ENCODE measurements at places on chromosomes 4 and X.
A peak's percentile ranks its signal among the peaks of the same experiment; 100 is the strongest.

- no peak for DNase-seq
Observed at GRCh38 chr4:185542626-185543315, 7.5 kb upstream of the PDLIM3 start.

- peak; percentile 5 for DNase-seq
Observed at GRCh38 chr4:41207291-41207831, 7.0 kb downstream of the APBB2 start.

DNA sequence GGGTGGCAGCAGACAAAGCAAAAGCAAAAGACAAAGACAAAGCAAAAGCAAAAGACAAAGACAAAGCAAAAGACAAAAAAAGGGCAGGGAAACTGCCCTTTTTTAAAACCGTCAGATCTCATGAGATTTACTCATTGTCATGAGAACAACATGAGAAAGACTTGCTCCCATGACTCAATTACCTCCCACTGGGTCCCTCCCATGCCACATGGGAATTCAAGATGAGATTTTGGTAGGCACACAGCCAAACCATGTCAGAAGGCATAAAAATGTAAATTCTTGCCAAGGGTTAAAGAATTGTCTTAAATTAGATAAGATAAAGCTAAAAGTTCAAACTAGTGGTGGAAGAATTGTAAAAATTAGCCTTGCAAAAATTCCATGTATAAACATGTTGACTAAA lies 419.7 kb downstream of the TRAM1L1 start:
- DNase-seq = no peak

- no peak for DNase-seq
Observed at GRCh38 chr4:55409468-55410171, 13.9 kb downstream of the TMEM165 start.

GRCh38 chr4:69088473-69088872 lies 7.8 kb upstream of the UGT2B7 start:
- no peak for DNase-seq

DNA sequence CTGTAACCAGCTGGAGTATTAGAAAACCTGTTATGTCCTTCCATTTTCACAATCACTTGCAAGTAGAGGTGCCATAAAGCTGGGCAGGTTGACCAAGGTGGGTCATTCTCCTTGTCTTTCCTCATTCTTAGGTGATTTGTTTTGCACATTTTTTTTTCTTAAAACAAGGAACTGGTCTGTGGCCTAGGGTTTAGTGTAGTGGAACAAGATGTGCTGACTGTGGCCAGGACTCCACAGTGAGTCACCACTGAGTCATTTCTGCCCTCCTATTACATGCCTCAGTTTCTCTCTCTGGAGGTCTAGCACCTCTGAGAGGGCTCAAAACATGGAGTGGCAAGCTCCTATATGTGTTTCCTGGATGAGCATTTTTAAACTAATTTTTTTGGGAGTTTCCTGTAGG lies 355.9 kb downstream of the GPM6A start:
- no peak for DNase-seq

GRCh38 chr4:113083346-113083745 lies 33.9 kb downstream of the ANK2 start:
- DNase-seq = no peak

DNA sequence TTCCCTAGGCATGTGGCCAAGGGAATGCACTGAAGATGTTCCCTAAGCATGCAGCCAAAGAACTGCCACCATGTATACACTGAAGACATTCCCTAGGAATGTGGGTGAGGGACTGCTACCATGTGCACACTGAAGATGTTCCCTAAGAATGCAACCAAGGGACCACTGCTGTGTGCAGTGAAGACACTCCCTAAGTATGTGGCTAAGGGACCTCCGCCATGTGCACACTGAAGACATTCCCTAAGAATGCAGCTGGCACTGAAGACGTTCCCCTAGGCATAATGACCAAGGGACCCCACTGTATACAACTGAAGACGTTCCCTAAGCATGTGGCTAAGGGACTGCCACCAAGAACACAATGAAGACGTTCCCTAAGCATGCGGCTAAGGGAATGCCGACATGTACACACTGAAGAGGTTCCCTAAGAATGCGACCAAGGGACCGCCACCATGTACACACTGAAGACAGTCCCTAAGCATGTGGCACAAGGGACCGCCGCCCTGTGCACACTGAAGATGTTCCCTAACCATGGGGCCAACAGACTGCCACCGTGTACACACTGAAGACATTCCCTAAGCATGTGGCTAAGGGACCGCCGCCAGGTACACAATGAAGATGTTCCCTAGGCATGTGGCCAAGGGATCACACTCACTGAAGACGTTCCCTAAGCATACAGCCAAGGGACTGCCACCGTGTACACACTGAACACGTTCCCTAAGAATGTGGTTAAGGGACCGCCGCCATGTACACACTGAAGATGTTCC lies 25.6 kb downstream of the DHRSX start:
- DNase-seq = no peak

GRCh38 chrX:78922754-78923153 lies 22.4 kb upstream of the P2RY10 start:
- DNase-seq = no peak

GRCh38 chr4:53905276-53905940 lies 159.0 kb downstream of the CHIC2 start:
- DNase-seq = no peak

GRCh38 chrX:148555101-148555500 lies 54.7 kb downstream of the AFF2 start:
- DNase-seq = no peak

DNA sequence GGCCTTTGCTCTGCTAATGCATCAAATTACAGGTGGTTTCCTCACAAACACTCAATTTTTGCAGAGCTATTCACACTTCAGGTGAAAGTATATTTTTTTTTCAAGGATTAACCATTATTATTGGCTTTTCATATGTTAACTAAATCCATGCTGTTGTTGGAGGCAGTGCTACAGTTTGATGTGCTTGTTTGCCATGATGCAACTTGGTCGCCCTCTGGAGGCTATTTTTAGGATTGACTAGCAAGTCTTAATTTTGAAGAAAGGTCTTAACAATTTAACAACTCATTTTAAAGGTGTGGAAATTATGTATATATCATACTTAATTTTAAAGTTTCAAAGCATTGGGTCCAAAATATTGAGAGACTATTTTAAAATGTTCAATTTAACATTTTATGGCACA lies 168.8 kb upstream of the FAM47A start:
- peak; percentile 0 for DNase-seq

DNA sequence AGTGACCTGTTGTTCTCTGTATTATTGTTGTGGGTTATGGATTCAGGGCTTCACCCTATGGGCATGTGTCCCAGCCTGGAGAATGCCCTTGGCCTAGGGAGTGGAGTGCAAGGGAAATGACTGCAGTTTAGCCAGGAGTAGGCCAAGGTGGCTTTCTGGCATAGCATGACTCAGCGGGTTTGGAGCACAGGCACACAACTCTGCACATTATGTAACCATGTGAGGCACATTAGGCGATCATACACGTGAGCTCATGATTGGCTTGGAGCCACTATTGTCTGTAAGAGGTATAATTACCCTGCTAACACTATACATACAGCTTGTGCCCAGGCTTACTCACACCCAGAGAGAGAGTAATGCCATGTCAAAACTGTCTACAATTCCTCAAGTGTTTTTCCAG lies 35.1 kb upstream of the TACR3 start:
- no peak for DNase-seq

DNA sequence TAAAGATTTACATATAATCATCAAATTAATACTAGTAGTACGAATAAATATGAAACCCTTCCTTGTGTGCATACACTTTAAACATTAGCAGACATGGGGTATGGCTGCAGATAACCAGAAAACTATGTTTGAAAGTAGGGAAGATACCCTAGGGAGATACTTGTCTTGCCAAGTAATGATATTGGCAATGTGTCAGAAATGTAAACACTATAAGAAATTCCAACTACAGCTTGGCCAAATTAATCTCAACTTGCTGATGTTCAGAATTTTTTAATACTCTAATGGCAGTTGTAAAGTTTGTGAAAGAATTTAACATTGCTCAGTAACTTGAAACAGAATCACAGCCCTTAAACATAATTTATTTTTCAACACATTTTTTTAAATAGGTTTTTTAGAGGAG lies 27.4 kb upstream of the HPGD start:
- no peak for DNase-seq

- peak; percentile 9 for DNase-seq
Observed at GRCh38 chrX:84729809-84730208, 227.6 kb upstream of the HDX start.

GRCh38 chr4:8761167-8761823 lies 110.3 kb downstream of the HMX1 start:
- DNase-seq = no peak

DNA sequence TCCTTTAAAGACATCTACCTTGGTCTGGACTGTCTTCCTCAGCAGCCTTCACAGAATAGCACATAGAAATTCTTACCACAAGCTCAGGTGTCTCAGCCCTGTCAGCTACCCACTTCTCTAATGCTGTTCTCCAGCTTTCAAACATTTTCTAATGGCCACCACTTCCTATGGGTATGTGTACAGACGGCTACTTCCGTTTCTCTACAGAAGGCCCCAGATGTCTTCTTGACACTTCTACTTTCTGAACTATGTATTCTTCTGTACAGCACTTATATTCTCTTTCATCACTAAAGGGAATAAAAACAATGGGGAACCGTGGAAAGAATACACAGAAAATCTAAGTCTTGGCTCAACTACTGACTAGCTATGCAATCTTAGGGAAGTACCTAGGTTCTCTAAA lies 13.3 kb downstream of the OPHN1 start:
- DNase-seq = no peak

DNA sequence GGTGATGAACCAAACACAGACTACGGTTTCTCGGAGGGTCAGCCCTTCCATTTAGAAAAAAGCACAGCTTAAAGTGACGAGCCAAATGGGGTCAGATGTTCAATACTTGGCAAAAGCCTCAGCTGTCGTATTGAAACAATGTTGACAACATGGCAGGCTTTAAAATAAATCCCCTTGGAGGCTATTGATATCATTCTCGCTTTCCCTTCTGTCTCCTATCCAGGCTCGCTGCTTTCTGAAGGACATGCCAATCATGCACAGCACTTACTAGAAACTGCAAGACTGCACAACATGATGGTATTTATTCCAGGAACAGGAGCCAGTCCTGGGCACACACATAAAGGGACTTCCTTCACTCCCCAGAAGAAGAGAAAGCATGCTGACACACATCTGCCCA lies 137.9 kb downstream of the SLC7A11 start:
- DNase-seq = no peak

DNA sequence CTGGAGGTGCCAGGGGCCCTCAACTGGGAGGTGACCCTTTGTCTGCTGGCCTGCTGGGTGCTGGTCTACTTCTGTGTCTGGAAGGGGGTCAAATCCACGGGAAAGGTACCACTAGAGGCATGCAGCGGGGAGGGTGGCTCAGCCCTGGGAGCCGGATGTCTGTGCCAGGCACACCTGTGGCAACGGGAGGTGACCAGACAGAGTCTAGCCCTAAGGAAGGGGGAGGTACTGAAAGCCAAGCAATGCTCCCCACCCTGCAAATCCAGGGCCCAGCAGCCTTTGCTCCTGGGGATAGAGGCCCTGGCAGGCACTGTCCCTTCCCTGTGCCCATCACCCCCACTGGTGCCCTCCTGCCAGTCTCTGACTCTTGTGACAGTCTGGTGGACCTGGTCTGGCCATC lies 4.3 kb downstream of the SLC6A8 start:
- no peak for DNase-seq

- no peak for DNase-seq
Observed at GRCh38 chr4:98976716-98977115, 18.8 kb upstream of the METAP1 start.

GRCh38 chr4:8427761-8428287 lies 12.7 kb downstream of the ACOX3 start:
- DNase-seq = no peak

DNA sequence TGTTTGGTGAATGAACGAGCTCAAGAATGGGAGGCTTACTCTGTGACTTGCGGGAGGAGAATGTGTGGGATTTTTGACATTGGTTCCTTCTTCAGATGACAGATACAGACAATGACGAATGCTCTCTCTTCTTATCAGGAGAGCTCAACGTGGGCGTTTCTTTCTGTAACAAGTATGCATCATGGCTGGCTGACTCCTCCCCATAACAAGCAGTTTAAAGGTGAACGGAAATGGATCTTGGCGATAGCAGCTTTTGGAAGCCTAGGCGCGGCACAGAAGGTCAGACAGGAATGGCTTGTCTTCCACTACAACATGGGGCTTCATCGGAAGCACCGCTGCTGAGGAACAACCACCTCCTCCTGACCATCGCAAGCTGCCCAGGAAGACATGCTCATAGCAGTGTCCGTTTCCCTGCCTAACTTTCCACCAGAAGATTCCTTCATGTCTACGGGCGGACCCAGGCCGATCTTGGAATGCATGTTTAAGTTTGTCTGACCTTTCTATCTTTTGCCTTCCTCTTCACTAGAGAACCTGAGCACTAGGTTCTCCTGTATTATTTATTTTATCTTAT lies 18.3 kb upstream of the ACSL1 start:
- DNase-seq = no peak

Data from stimulated activated naive CD8-positive, alpha-beta T cell treated with anti-CD3 and anti-CD28 coated beads, Interleukin-15, amount 100 ng/mL, for 72 hours (primary cell).